ENCODE measurements at places on chromosomes 5 and 9. TPM values are rescaled to one million over a fixed set of nuclear protein-coding genes. Genes with fewer than 3 reads are reported as not detected.

FBP2 gene
- not detected for total RNA-seq

DNA sequence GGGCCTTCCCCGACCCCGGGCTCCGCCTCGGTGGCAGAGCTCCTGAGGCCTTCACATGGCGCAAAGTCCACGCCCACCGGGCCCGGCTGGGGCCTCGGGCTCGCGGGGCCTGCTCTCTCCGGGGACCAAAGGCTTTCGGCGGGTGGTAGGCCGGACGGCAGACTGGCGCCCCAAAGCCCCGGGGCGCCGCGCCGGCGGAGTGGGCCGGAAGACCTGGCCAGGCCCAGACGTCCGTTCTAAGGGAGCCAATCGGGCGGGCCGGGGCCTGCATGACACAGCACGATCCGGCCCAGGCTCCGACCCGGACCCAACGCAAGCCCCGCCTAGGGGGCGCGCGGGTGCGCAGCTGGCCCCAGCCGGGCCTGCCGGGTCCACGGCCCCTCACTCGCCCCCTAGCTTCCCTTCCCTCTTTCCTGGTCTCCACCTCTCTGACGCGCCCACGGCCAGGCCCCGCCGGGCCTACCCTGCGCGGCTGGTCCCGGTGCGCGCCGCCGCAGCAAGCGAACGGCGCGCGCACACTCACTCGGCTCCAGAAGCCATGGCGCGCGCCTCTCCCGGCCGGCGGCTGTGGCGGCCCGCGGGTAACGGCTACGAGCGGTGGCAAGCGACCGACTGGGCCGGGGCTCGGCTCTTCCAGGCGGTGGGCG is 488 bp downstream of the VCP start:
- DNase-seq, result peak; percentile 93

GRCh38 chr5:159184858-159185381 is 24.4 kb downstream of the RNF145 start:
- no peak for DNase-seq

GRCh38 chr5:113103330-113103729 is 126.7 kb downstream of the DCP2 start:
- no peak for DNase-seq

- no peak for DNase-seq
Observed at GRCh38 chr9:124286292-124286931, 28.7 kb downstream of the NEK6 start.

DNA sequence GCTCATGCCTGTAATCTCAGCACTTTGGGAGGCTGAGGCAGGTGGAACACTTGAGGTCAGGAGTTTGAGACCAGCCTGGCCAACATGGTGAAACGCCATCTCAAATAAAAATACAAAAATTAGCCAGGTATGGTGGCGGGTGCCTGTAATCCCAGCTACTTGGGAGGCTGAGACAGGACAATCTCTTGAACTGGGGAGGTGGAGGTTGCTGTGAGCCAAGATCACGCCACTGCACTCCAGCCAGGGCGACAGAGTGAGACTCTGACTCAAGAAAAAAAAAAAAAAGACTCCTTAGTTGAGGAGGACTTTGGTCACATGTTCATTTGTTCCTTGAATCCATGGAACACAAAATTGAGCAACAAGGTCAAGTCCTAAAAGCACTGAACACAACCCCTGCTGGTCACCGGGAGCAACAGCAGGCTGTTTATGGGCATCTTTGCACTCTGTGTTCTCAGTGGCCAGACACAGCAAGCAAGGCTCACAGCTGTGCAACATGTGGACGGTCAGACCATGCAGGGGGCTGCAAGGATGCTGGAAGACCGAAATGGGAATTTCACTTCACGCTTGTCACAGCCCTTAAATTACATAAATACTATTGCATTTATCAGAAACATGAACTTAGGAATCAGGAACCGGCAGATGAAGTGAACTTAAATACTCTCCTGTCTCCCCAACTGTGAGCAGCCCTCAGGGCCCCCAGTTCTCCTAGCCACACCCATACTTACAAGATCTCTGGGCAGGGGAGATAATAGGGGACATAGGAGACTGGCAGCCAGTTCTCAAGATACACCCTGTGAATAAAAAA is 2.8 kb downstream of the GBGT1 start:
- DNase-seq, result peak; percentile 79

GRCh38 chr5:129852747-129853352 is 51.4 kb upstream of the CHSY3 start:
- DNase-seq, result peak; percentile 91

DNA sequence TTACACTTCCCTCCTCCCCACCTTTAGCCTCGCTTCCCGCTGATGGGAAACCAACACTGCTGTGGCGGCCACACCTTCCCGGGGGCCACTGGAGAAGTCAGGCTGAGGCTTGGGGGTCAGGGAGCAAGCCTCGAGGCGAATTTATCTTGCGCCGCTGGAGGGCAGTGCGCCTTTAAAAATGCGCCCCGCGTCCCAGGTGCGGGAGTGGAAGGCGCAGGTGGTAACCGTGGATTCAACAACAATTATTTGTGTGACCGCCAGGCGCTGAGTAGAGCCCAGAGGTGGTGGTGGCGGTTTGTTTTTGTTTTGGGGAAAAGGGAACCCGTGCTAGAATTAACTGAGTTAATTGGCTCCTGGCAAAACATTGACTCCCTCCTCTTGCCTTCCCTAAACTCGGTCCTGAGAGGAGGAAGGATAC is 1.1 kb downstream of the CFAP77 start:
- DNase-seq, result peak; percentile 91

DNA sequence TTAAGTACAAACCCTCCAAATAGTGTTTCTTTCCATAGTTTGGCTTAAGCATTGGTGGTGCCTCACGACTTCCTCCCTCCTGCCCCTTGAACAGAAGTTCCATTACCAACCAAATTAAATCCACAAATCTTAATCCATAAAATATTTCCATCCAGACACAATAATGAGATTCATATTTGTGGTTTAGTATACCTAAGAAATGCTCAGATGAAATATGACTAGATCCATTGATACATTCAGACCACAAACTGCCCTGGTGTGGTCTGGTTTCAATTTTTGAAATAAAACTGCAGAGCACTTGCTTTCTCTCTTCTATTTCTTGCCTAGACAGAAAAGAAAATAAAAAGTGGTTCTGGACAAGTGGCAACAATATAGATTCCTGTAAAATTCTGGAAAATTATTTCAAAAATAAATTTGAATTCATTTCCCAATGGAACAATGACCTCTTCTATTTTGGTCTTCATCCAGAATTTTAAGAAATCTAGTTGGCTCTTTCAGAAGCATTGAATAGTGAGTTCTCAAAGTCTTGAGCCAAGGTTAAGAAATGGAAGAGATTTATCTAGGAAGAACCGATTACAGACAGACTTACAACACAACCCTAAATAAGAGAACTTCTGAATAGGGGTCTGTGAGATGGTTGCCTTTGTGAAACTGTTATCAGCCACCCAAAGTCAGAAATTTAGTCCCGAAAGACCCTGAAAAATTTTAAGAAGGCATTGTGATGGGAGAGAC is 14.0 kb downstream of the TNC start:
- DNase-seq, result no peak

Measured in Karpas-422 (cell line).